Right renal cortex interstitium (tissue), 3 donors: ENCODE measurements at places on chromosomes 5 and 9.

DNA sequence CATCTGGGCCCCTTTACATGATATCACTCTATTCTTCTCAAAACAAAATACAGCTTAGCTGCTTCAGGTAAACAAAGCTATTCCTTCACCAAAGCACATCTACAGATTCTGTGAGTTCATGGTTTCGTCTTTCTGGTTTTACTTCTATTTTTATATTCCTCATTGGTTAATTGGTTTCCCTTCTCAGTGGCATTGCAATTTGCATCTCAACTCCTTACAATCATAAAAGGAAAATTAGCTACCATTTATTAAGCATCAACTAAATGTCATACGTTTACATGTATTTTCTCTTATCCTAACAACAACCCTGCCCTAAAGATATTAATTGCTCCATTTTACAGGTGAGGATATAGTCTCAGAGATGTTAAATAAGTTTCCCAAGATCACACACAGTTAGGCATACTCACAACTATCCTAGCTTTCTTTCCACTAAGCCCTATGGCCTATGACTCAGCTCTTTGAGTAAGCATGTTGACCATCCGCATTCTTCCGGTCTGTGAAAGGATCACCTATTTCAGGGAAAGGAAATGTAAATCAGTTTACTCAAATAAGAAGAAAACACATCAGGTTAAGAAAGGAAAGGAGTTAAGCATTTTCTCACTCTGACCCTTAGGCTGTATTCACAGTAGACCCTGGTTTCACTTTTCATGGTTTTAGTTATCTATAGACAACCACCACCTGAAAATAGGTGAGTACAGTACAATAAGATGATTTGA is 146.1 kb downstream of the CAAP1 start:
- DNase-seq = no peak

DNA sequence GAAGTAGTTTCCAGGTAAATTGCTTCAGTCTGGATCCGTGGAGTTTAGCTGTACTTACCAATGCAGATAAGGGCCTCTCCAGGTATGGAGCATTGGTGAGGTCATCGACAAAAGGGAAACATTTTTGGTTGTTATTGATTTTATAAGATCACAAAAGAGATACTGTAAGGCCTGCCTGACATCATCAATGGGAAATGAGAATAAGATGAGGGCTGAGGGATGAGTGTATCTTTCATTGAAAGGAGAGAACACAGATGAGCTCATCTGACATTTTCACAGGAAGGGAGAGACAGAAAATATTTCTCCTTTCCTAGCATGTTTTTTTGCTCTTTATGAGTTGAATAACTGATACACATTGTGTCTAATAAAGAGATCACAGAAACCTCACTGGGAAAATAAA is 233.6 kb downstream of the SAXO1 start:
- no peak for DNase-seq

DNA sequence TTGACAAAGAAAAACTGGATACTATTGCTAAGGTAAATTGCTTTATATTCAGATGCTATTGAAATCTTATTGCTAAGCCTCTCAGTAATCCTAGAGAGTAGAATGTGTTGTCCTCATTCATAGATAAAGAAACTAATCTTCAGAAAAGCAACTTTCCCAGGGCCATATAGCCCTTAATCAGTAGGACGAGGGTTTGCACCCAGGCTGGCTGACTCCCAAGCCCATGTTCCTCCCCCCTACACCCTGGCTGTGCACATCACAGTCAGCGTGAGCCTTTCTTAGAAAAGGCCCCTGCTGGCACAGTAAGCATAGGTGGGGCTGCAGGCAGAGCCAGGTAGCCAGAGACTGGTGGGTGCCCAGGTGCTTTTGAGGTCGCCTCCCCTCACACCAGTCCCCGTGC is 15.8 kb upstream of the GLIPR2 start:
- DNase-seq = no peak

DNA sequence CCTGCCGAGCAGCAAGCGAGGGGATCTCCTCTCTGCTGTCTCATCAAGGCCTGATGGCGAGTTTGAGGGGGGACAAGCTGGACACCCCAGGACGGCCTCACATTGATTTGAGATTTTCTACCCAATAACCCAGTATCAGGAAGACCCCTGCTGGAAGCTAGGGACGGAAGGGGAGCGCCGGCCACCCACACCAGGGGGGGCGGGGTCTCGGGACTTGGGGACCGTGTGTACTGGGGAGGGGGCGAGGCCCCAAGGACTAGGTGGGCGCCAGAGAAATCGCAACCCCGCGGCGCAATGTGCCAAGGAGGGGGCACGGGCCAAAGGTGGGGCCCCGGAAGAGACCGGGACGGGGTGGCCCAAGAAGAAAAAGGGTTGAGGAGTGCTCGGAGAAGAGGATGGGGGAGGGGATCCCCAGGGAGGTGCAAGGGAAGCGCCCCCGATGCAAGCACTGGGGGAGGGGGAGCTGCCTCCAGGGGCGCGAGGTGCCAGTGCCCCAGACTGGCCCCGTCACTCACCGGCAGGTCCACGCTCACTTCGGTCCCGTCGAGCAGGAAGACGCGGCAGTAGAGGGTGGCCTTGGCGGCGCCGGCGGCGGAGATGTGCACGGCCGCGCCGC is 1.1 kb downstream of the EPB41L4B start:
- DNase-seq = no peak

- no peak for DNase-seq
Measured at GRCh38 chr9:26033336-26033735, 355.1 kb upstream of the TUSC1 start.

DNA sequence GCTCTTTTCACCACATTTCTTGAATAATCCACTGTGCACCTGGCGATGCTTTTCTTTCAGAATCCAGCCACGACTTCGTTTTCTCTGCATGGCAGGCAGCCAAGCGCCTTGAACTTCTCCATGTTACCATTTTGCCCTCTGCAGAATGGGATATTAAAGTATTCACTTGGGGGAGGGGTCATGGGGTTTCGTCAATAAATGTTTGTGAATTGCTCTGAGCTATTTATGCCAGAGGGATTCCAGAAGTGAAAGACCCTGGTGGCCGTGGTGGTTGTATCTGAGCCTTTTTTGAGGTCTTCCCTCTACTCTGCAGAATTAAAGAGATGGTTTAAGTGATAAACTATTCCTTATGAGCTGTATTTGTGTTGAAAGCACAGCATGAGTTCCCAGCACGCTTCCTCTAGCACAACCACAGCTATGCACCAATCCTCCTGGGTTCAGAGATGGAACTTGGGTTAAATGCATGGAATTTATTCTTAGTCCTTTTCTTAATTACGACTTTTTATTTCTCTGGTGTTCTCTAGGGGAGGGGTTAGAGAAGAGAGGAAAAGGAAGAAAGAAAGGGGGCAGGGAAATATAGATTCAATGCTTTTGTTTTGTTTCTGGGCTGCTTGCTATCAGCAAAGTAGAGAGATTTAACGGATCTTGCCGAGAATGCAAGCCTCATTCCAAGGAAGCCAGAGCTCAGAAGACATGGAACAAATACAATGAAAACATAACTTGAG is 478.2 kb upstream of the TNC start:
- no peak for DNase-seq
